ENCODE measurements at places on chromosomes 2 and 18.

DNA sequence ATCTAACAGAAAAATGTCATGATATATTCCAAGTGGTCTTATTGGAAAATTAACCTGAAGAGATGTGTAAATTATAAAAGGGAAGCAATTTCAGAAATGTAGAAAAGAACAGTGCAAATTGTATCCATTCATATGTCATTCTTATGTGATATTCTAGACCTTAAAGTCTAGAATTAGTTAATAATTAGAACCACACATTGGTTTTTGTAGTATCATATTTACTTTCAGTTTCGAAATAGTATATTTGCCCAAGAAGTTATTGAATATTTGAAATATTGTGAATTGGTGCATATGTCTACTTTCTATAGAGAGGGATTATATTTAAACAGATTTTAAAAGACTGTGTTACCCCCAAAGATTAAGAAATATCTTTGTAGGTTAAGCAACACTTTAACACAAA is 1348.6 kb upstream of the ACVR2A start:
- DNase-seq, result no peak

DNA sequence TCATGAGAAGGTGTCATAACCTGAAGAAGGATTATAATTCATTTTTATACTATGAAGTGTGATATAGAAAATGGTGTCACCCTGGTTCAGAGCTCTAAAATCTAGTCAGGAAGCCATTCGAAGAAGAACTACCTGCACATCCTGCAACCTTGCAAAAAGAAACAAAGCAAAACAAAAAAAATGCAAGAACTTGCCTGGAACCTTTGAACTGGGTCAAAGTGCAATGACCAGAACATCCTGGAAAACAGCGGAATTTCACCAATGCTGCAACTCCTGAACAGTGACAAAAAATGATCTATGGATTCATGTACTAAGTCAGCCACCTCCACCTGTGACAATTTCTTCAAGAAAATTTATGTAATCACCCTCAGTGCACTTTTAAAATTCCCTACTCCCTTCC is 1083.3 kb upstream of the GYPC start:
- no peak for DNase-seq

DNA sequence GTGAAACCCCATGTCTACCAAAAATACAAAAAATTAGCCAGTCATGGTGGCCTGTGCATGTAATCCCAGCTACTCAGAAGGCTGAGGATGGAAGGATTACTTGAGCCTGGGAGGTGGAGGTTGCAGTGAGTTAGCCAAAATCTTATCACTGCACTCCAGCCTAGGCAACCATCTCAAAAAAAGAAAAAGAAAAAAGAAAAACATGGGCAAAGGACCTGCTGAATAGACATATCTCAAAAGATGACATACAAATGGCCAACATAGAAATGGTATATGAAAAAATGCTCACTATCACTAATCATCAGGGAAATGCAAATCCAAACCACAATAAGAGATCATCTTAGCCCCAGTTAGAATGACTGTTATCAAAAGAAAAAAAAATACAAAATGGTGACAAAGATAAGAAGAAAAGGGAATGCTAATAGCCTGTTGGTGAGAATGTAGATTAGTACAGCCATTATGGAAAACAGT is 1.4 kb upstream of the TGOLN2 start:
- no peak for DNase-seq

DNA sequence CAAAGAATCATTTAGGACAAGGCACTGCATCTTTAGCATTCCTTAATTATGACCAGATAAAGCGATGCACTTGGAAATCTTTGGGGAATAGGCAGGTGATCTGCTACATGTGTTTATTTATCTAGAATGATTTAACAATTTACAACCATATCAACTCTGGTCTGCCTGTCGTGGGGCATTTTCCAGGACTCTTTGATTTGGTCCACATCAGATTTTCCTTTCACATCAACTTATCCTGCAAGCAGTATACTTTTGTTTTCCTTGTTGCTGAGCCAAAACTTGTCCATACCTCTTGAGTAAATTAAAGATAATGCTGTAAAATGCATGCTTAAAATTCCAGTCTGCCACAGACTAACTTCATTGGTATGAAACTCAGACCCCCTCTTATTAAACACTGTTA is 312.4 kb upstream of the TCF4 start:
- DNase-seq, result no peak

- DNase-seq, result no peak
Observed at GRCh38 chr2:39640107-39640506, 25.6 kb upstream of the TMEM178A start.

- DNase-seq, result no peak
Observed at GRCh38 chr2:10161206-10161931, 38.8 kb downstream of the RRM2 start.

DNA sequence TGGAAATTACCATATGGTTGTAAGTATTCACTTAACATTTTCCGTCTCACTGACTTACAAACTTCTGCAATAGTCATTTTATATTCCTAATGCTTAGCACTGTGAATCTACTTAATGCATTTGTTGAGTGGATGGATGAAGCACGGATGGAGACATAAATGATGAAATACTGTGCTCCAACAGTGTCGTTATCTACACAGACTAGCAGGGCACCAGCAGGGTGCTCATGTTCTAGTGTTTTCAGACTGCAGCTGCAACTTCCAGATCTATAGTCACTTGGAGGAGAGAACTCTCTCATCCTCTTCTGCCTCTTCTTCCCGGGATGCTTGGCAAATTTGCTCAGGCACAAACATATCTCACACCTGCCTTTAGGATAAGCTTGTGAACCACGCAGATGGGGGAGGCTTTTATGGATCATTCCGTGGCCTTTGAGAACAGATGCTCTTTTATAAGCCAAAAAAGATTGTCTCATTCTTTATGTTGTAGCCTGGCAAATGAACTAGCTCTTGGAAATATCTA is 797.7 kb downstream of the MBD2 start:
- no peak for DNase-seq

DNA sequence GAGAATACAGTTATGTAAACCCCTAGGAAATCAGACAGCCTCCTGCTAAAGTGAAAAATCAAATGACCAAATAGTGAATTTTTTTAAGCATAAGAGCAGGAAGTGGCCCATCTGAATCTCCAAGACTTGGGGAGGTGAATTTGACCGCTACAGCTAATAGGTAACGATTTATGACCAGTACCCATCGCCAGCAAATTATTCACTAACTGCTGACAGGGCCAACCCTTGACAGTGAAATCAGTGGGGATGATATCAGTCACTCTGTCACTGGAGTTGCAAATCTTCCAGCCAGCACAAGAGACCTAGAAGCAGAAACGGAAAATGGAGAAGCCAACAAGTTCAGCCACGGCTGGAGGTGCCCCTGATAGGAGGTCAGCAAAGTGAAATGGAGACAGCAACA is 164.3 kb upstream of the PIK3C3 start:
- DNase-seq, result no peak

Measured in NCI-H748 treated with DMSO at 0.1 percent for 48 hours (cell line).